ENCODE measurements at places on chromosomes 5 and 9.

GRCh38 chr5:56456002-56456401 lies 222.9 kb upstream of the ANKRD55 start:
- DNase-seq, result no peak

DNA sequence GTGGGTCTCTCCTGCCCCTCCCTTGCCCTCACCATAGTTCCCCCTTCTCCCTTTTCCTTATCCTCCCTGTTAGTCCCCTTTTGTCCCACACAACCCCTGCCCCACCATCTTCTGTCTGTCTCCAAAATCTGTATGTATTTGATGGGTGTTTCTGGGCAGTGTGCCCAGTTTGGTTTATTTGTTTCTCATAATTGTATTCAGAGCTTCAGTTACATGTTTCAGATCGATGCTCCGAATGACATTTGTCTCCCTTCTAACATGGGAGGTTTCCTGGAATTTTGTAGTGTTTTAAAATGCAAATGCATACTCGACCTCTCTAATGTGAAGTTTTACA lies 22.2 kb downstream of the FBXL7 start:
- no peak for DNase-seq

DNA sequence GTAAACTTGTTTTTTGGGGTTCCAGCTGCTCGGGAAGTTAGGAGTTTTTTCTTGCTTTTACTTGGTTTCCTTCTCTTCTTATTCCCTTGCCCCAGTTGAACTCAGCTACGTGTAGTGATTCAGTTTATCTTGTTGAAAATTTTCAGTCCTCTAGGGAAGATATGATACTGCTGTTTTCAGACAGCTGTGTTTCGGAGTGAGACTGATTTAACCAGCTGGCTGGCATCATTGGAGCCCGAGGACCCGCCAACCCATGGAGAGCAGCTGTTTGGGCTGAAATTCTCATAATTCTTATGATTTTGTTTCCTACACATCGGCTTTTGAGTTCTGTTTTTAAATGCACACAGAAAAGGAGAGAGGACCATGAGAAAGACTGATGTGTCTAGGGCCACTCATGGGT lies 271.5 kb downstream of the NR3C1 start:
- DNase-seq, result no peak

DNA sequence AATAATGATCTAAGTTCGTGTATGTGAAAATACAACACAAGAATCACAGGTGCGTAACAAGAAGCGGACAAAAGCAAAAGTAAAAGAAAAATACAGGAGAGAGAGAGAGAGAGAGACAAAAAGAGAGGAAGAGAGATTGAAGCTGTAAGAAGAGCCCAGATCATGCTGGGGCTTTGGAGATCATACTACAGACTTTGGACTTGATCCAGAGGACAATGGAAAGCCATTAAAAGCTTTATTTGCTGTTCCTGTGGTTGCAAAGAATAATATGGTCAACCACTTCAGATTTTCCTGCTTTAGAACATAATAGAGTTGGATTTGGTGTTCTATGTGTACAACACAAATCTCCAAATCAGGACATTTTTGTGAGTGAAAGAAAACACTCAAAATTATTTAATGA lies 561.4 kb downstream of the CAAP1 start:
- DNase-seq, result no peak

GRCh38 chr9:83081846-83082245 lies 18.9 kb upstream of the RASEF start:
- no peak for DNase-seq

DNA sequence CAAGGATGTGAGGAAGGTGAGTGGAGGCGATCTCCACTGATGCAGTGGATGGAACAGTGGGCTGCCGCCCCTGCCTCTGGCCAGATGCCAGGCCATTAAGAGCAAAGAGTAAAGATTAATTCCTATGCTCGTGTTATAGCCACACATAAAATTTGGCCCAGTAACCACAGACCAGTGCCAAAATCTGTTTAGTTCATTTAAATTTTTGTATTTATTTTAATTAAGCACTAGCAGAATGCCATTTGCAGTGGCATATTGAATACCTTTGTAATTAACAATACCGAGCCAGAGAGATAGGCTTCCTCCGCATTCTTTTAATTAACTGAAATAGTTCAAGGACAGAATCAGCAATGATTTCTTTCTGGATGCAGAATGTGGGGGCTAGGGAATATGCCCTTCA lies 179.8 kb downstream of the MED10 start:
- DNase-seq, result no peak
